ENCODE measurements at places on chromosomes 1 and 21.

- DNase-seq = no peak
These were observed 219.0 kb upstream of the HOOK1 start for GRCh38 chr1:59595774-59596173.

GRCh38 chr1:214901718-214902117, 180.8 kb upstream of the KCNK2 start:
- no peak for DNase-seq

DNA sequence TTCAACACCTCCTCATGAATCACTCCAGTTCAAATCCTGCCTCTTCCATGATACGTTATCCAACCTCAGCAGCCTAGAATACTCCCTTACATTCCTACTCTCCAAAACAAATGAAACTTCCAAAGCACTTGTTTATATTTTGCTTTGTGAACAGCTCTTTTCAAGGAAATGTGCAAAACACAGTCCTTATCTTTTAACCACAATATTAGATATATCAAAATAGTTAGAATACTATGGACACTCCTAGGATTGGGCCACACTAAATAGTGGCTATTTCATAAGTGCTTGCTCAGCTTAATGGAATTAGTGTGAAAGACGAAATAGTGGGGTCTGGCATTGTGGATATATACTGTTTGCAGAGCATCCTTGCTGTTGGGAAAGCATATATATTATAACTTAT, 173.5 kb downstream of the ZC3H11B start:
- DNase-seq = no peak

- DNase-seq = no peak
These were observed 420.1 kb downstream of the DPYD start for GRCh38 chr1:97500760-97501159.

DNA sequence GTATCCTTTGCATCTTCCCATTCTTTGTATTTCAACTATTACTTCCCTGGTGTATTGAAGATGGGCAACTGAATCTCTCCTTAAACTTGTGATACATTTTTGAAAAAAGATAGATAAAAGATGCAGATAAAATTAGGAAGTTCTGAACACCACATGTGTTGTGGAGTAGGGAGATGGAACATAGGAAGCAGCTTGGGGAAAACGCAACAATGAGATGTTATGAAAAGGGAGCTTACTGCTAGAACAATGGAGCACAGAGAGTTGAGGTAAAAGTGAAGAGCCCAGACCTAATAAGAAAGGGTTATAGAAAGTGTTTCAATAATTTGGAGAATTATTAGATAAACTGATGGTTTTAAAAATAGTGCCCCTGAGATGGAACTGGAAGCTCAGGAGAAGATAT, 20.9 kb downstream of the GNAI3 start:
- no peak for DNase-seq

DNA sequence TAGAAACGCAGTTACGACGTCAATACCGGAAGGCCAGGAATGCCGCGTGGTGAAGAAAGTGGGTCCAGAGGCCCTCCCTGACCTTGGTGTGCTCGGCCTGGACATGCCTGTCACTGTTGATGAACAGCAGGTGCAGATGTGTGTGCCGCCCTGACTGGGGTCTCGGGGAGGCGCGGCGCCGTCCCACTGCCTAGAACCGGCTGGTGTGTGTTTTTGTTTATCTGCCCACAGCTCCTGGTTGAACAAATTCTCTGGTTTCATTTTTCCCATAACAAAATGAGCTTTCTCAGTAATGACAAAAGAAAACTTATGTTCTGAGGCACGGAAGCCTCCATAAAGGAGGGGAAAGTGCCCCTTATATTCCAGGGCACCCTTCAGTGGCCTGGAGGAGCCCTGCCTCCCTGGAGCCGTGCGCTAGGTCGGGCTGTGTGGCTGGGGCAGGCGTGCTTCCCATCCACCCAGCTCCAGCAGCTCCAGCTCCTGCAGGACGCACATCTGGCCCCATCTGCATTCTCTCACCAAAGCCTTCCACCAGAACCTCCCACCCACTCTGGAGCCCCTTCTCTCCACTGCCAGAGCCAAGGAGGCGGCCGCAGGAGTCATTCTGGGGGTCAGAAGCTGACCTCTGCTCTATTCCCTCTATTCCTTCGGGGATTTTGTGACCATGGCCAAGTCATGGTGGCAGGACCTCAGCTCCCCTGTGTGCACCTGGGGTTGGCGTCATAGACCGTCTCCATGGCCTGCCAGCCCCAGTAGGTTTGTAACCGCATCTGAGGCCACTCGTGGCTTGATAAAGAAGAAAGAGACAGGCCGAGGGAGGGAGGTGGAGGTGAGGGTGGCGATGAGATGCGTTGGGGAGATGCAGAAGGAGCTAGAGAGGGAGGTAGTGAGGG, 20.1 kb upstream of the COL18A1 start:
- no peak for DNase-seq

Data from ACHN (cell line).